ENCODE measurements at places on chromosomes 5 and 9. TPM values are rescaled to one million over a fixed set of nuclear protein-coding genes. Genes with fewer than 3 reads are reported as not detected.
A peak's percentile ranks its signal among the peaks of the same experiment; 100 is the strongest.

The BSPRY gene
- total RNA-seq: not detected

The FCN2 gene
- total RNA-seq: not detected

The WNK2 gene
- total RNA-seq: 4.7 TPM

- H3K4me1 ChIP-seq: no peaks in the 10 kb centered on the region
- no peaks in the 10 kb centered on the region for H3K36me3 ChIP-seq
- no peaks in the 10 kb centered on the region for H3K27me3 ChIP-seq
- no peak for DNase-seq
Observed at GRCh38 chr9:126293522-126293889, 33.1 kb upstream of the MVB12B start.

DNA sequence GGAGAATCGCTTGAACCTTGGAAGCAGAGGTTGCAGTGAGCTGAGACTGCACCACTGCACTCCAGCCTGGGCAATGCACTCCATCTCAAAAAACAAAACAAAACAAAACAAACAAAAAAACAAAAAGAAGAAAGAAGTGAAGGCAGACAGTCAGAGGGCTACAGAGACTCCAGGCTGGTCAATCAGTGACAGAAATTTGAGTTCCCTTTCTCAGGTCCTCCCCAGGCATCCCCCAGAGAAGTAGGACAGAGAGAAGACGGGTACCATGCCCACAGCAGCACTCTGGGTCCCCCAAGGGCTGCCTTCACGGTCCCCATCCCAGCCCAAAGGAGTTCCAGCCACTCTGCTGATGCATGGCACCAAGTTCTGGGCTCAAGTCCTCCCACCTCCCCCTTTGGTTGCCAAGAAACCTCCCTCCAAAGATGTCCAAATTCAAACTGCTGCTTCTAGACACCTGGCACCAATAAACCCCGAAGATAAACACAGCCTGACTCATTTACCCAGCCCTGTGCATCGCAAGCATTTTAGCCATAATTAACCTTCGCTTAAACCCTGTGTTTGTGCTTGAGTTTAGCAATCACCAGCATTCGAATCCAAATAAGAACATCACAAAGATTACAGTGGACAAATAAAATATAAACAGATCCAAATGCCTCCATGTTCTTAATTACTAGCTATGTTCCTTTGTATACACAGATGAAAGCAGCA is 24.0 kb downstream of the SEMA4D start:
- peaks cover 15% of the 10 kb centered on the region for H3K4me1 ChIP-seq
- no peak overlapping the region for H3K4me3 ChIP-seq
- H3K27ac ChIP-seq: no peak overlapping the region
- DNase-seq: no peak

DNA sequence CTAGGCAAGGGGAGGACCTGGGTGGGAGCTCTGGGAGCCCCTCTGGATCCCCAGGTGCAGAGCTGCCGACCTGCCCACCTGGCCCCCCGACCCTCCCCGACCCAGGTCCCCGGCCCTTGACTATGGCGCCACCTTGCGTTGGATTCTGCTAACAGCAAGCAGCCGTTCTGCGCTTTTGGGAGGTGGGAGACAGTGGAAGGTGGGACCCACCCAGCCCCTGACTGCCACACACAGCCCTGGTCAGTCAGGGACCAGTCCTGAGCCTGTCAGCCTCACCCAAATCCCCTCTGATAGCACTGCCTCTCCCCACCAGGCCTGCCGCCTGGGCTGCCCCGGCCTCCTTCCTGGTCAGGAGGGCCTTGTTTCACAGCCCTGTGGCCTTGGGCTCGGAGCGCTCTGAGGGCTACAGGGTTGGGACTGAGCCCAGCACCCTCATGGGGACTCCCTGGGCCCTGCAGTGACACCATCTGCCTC is 77.9 kb downstream of the HMCN2 start:
- no peaks in the 10 kb centered on the region for H3K27me3 ChIP-seq
- no peak overlapping the region for H3K4me3 ChIP-seq
- H3K36me3 ChIP-seq: no peaks in the 10 kb centered on the region
- H3K4me1 ChIP-seq: no peaks in the 10 kb centered on the region

- no peak overlapping the region for H3K27ac ChIP-seq
- H3K4me1 ChIP-seq: no peaks in the 10 kb centered on the region
- no peaks in the 10 kb centered on the region for H3K27me3 ChIP-seq
Observed at GRCh38 chr9:103798620-103799019, 295.5 kb upstream of the SMC2 start.

- H3K27me3 ChIP-seq: no peaks in the 10 kb centered on the region
- DNase-seq: no peak
- no peak overlapping the region for H3K27ac ChIP-seq
- H3K36me3 ChIP-seq: no peaks in the 10 kb centered on the region
Observed at GRCh38 chr5:67673180-67673579, 476.6 kb upstream of the CD180 start.

- H3K4me1 ChIP-seq: peaks cover 25% of the 10 kb centered on the region
- no peak for DNase-seq
- H3K27ac ChIP-seq: no peak overlapping the region
- no peak overlapping the region for H3K4me3 ChIP-seq
- peaks cover 39% of the 10 kb centered on the region for H3K36me3 ChIP-seq
- H3K27me3 ChIP-seq: no peaks in the 10 kb centered on the region
Observed at GRCh38 chr9:129010267-129010975, 17.7 kb downstream of the SH3GLB2 start.

GRCh38 chr5:58842852-58843251 is 260.0 kb downstream of the RAB3C start:
- H3K27me3 ChIP-seq: no peaks in the 10 kb centered on the region
- no peaks in the 10 kb centered on the region for H3K4me1 ChIP-seq
- no peak overlapping the region for H3K4me3 ChIP-seq
- no peaks in the 10 kb centered on the region for H3K36me3 ChIP-seq
- no peak for DNase-seq

DNA sequence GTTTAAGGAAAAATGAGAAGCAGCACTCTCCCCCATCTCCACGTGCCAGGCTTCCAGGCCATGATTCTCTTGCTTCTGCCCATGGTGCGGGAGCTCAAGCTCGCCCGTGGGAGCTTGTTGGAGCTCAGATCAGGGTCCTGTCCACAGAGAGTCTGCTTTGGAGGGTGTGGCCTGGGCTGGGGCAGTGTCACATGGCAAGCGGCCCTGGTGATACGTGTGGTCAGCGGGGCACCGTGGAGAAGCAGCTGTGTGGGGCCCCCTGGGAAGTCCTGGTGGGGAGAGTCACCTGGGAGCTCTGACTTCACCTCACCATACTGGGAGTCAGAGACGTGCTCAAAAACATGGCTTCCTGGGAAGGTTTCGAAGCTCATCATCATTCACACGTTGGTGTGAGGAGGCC is 275.3 kb downstream of the GADD45G start:
- H3K4me1 ChIP-seq: peaks cover 27% of the 10 kb centered on the region
- H3K36me3 ChIP-seq: no peaks in the 10 kb centered on the region
- no peak overlapping the region for H3K27ac ChIP-seq
- no peak for DNase-seq

DNA sequence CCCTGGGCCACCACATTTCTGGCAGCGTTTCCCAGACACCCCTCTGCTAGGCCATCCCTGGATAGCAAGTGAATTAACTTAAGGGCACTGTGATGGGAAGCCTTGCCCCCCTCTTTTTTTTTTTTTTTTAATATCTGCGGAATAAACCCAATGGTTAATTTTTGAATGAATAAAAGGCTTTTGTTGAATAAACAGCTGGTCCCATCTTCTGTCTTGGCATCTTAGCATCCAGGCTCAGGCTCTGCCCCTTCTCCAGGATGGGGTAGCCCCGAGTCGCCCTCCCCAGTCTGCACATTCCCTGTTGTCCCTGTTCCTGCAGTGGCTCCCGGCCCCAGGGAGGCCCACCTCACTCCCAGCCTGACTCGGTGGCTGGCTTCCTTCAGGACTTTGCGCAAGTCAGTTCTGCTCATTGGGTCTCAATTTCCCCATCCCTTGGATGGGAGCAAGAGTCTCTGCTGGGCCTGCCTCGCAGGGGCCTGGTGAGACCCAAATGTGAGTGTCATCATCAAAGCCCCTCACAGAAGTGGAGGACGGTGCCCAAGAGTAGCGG is 29.0 kb upstream of the HMCN2 start:
- H3K36me3 ChIP-seq: peaks cover 18% of the 10 kb centered on the region
- H3K27ac ChIP-seq: no peak overlapping the region
- no peak for DNase-seq
- no peaks in the 10 kb centered on the region for H3K27me3 ChIP-seq
- H3K4me3 ChIP-seq: no peak overlapping the region

DNA sequence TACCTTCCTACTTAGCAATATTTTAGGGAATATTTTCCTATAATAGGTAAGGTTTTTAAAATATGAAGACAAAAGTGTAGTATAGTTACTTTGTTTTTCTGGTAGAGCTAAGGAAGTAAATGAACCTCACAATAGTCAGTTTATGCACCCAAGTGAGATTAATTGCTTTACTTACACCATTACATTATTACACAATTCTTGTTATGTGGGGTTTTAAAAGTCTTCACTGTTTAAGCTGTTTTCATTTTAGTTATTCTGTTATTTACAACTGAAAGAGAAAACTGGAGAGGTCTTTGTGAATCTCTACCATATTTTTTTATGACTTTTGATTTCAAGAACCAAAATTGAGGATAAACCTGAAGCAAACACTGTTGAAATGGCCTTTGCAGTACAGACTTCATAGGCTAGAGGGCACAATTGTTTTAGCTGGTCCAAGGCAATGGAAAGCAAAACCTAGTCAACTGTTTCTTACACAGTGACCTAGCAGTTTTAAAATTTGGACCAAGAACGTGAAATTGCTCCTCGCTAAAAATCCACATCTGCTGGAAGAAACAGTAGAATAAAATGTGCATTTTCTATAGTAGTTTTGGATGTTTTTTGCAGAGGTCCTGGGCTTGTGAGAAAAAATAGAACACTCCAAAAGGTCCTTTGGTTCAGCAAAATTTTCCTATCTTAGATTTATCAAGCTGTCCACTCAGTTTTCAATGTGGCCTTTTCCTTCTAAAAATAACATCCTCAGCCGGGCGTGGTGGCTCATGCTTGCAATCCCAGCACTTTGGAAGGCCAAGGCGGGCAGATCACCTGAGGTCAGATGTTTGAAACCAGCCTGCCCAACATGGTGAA is 66.4 kb upstream of the FER start:
- peak overlapping the region; percentile 56 for H3K4me3 ChIP-seq
- H3K36me3 ChIP-seq: no peaks in the 10 kb centered on the region
- peaks cover 3% of the 10 kb centered on the region for H3K4me1 ChIP-seq
- no peak for DNase-seq
- H3K27me3 ChIP-seq: no peaks in the 10 kb centered on the region
- H3K27ac ChIP-seq: peak overlapping the region; percentile 56

DNA sequence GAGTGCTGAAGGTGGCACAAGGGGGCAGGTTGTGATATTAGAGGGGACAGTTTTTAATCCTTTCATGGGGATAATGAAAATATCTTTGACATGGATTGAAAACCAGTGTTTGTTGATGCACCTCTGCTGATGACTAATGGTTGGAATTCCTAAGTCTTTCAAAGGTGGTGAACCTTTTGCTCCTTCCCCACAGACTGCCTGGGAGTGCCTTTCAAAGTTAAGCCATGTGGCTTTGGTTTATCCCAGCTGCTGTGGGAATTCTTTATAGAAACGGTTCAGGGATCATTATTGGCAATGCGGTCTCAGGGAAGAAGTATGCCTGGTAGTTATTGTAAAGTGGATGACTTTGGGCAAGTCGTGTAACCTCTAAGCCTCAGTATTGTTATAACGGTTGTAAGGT is 45.7 kb downstream of the PIP5K1B start:
- no peaks in the 10 kb centered on the region for H3K36me3 ChIP-seq
- H3K27ac ChIP-seq: no peak overlapping the region
- H3K4me1 ChIP-seq: no peaks in the 10 kb centered on the region

DNA sequence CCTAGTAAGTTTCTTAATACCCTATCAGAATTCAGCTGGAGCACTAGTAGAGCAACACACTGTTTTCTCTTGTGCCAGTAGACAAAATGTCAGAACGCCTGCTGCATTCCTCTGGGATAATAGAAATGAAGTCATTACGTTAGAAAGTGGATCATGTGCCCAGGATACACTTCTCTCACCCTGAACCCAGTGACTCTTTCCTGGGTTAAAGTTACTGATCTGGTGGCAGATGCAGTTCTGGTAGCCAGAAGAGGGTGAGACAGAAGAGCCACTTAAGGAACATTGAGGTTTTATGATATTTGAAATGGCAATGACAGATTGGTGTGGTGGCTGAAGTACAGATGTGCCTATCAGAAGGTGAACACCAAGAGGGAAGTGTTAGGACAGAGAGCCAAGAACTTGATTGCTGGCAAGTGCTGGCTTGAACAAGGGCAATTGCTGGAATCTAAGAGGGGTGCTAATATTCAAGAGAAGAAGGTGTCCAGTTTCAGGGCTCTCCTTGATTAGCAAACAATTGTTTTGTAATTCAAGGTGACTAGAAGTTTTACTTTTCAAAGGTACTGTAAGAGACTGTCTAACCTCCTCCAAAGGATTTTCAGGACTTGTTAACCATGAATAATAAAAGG is 93.7 kb upstream of the ERBIN start:
- no peaks in the 10 kb centered on the region for H3K36me3 ChIP-seq
- no peak overlapping the region for H3K27ac ChIP-seq
- H3K4me3 ChIP-seq: no peak overlapping the region
- no peaks in the 10 kb centered on the region for H3K27me3 ChIP-seq
- DNase-seq: no peak

GRCh38 chr9:34197756-34198711 is 19.2 kb downstream of the UBAP1 start:
- H3K27ac ChIP-seq: no peak overlapping the region
- H3K36me3 ChIP-seq: peaks cover 3% of the 10 kb centered on the region
- H3K27me3 ChIP-seq: no peaks in the 10 kb centered on the region
- no peak overlapping the region for H3K4me3 ChIP-seq

- H3K36me3 ChIP-seq: no peaks in the 10 kb centered on the region
- no peaks in the 10 kb centered on the region for H3K27me3 ChIP-seq
- no peak for DNase-seq
- H3K4me1 ChIP-seq: peaks cover 14% of the 10 kb centered on the region
- no peak overlapping the region for H3K4me3 ChIP-seq
Observed at GRCh38 chr9:92488681-92489550, 6.6 kb upstream of the ASPN start.

Data from thoracic aorta (tissue), 2 donors.